ENCODE measurements at places on chromosomes 1 and 21.

DNA sequence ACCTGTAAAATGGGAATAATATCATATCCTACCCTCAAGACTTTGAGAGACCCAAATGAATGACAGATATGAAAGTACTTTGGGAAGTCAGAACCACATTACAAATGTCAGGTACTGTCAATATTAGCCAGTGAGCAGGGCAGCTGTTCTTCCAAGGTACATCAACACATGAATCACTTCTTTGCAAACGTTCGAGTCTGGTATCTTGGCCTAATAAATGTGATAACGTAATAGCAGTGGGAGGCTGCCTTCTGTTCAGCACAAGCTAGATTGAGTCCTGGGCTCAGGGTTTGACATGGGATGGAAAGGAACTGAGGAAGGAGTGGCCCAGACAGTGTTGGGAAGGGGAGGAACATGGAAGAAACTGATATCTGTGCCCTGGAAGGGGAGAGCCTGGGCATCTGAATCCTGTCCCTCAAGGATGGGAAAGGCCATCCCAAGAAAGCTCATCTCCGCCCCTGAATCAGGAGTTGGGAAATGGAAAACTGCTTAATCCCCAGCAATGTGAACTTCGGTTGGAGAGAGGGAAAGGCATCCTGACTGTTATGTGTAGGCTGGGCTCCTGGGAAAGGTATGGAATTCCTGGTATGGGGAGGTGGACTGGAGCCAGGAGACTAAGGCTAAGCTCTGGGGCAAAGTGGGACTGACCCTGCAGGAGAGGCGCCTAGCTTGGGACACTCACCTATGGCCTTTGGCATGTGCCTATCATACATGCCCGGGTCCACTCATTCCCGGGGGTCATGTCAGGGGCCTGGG lies 14.3 kb downstream of the KCNC4 start:
- no peak for DNase-seq

DNA sequence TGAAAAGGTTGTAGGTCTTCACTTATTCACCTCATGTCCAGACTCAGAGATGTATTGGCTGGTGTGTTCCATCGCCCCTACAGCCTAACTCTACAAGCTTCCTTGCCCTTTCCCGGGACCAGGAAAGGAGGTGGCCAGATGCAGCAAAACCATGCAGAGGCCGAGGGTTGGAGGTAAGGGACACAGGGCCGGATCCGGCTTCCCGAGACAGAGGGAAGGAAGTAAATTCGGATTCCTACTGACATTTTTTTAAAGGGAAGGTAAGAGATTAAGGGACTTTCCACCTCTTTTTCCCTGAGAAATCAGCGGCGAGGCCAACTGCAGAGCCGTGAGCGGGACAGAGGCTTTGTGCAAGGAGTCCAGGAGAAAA lies 12.7 kb downstream of the EPHA10 start:
- no peak for DNase-seq

- DNase-seq: no peak
These were observed 307.3 kb downstream of the BRINP3 start for GRCh38 chr1:190170321-190170720.

GRCh38 chr1:204104331-204105130 lies 31.6 kb downstream of the SOX13 start:
- peak; percentile 71 for DNase-seq

DNA sequence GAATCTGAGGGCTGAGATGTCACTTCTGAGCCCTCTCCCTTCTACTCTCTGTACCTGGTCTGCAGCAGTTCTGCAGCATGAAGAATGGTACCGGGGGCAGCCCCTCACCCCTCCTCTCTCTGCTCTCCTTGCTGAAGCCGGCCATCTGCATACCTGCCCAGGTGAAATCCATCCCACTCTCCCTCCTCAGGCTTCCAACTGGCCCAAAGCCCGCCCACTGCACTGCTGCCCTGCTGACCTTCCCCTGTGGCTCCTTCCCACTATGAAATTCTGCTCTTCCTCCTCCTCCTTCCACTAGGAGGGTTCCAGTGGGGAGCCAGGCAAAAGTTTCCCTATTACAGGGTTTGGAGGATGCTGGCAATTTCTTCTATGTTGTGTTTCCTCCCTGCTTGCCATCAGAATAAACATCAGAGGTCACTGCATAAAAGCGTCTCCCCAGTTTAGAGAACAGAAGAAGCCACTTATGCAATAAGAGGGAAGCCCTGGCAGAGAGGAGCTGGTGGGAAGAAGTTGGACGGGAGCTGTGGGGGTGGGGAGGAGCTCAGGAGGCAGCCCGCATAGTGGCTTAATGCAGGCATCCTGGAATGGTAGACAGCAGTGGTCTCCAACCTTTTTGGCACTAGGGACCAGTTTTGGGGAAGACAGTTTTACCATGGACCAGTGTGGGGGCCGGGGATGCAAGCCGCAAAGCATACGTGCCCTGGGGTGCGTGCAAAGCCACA lies 30.3 kb downstream of the TMCO4 start:
- DNase-seq: no peak

DNA sequence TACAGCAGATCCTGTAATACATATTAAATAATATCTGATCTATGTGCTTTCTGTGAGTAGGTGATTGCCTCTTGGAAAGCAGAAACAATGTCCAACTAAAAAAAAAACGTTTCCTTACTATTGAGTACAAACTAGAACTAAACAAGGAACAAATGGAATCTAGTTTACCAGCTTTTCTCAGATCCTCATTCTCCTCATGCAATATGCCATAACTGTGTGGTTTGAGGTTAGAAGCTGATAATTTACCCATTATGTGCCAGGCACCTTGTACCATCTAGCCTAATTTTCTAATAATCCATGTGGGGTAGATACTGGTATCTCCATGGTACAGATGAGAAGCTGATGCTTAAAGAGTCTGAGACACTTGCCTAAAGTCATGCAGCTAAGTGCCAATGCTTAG lies 154.7 kb downstream of the PTGER3 start:
- DNase-seq: peak; percentile 50

- DNase-seq: no peak
These were observed 36.2 kb upstream of the PKN2 start for GRCh38 chr1:88647749-88648415.

DNA sequence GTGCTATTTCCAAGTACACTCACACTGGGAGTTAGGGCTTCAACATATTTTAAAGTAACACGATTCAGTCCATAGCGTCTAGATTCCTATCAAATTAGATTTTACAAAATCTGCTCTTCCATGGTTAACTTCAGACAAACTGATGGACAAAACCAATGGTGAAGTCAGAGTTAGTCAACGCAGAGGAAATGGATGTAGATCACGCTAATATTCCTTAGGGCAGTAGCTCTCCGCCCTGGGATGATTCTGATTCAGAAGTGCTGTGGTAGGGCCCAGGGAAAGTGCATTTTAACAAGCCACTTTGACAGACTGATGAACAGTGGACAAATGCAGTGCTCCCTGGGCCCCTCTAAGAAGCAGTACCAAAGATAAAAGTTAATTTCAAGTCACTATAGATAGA lies 83.2 kb downstream of the HIVEP3 start:
- DNase-seq: no peak

- no peak for DNase-seq
These were observed 138.8 kb upstream of the HMGB4 start for GRCh38 chr1:33725037-33725436.

DNA sequence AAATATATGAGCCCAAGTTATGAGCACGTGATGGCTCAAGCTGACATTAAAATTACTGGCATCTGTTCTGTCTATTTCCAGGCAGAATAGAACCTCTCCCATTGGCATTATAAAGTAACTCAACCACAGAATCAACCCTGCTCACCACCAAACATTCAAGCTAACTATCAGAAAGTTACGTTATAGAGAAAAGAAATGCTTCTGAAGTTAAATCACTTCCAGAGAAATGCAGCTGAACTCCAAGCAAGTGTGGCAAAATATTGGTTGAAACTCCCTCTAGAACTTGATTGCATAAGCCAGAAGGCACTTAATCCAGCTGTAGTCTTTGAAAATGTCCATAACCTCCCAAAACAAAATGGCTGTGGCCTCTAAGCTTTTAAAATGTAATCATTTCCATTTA lies 36.2 kb upstream of the UBE2U start:
- DNase-seq: no peak

GRCh38 chr1:206514813-206515387 lies 7.6 kb downstream of the RASSF5 start:
- DNase-seq: peak; percentile 47

GRCh38 chr1:15584489-15585363 lies at the start of gene AGMAT:
TSS of gene AGMAT (minus strand) at chr1:15585051. CDS start at chr1:15584967, 84 bp downstream.
- peak; percentile 88 for DNase-seq

- DNase-seq: no peak
These were observed 195.2 kb downstream of the MRPL39 start for GRCh38 chr21:25412100-25412499.

GRCh38 chr1:117128323-117129079 lies 7.0 kb upstream of the TRIM45 start:
- DNase-seq: peak; percentile 76

DNA sequence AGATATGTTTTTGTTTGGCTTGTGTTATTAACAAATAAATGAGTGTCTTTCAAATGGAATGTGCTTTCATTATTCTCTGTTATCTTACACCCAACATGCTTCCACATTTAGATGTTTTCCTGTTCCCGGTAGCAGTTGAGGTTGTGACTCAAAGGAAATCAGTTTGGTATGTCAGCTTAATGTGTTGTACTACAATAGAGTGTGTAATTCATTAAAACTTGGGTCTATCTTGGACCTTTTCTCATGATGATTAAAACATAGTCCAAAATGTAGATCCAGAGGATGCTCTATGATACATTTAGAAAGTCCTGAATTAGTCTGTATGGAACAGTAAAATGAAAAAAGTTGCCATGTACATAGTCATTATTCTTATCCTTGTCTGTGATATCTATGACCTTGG lies 26.7 kb downstream of the RTCA start:
- DNase-seq: peak; percentile 74

DNA sequence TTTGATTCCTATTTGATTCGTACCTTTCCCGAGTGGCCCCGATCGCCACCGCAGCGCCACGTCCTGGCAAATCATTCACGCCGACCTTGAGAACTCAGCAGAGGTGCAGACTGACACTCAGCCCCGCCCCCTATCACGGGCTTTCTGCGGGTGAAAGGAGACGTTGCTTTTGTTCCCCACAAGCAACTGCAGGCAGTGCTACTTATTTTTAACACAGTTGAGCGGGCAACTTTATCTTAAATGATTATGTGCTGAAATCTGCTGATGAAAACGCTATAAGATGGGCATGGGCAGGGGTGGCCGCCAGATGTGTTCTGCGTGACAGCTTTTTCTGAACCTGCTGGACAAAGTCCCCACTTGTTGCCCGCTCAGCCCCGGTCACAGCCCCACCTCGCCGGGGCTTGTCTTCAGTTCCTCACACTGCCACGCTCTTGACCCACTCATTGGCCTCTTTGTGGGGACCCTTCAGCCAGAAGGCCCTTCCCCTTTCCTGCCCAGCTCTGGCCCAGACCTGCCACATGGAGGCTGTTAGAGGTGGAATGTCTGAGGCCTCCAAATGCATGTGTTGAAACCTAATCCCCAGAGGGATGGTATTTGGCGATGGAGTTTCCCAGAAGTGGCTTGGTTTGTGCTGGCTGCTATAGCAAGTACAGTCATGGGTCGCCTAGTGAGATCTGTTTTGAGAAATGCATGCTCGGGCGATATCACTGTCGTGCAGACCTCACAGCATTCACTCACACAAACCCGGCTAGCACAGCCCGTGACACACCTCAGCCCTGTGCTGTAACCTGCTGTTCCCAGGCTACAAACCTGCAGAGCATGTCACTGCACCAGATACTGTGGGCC lies 15.7 kb upstream of the PDXK start:
- DNase-seq: peak; percentile 70

DNA sequence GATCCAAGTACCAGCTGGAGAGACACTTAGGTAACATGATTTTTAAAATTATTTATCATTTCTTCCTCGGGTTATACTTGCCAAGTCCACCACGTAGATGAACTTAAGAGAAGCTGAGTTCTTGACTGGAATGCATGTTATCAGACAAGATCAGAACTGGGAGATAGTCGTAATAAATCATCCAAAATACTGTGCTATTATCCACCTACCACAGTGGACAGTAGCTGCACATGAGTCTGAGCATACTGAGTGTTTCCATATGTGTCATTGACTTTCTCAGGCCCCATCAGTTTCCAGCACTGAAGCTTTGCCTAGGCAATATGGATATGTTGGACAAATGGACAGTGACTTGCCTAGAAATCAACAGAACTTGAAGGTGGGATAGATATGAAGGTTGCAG lies 77.9 kb upstream of the RRP15 start:
- no peak for DNase-seq

DNA sequence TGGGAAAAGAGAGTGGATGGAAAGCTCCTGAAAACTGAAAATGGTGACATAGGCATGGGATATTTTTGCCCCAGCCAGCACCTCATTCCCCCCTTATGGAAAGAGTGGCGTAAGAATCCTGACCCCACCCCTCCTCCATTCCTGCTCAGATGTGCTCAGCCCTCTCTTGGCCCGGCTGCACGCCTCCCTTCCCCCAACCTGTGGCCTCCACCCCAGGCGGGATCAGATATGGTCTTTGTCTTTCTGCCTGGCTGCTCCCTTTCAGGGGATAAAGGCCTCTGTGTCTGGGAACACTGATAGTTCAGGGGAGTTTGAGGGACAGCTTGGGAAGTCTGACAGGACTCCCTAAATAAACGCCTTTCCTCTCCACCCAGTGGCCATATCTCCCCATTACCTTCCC lies 49.8 kb downstream of the KIRREL1 start:
- peak; percentile 6 for DNase-seq

- DNase-seq: no peak
These were observed 10.0 kb upstream of the OLIG2 start for GRCh38 chr21:33015756-33016155.

- peak; percentile 59 for DNase-seq
These were observed 272.5 kb downstream of the RRAGC start for GRCh38 chr1:38586993-38587646.

DNA sequence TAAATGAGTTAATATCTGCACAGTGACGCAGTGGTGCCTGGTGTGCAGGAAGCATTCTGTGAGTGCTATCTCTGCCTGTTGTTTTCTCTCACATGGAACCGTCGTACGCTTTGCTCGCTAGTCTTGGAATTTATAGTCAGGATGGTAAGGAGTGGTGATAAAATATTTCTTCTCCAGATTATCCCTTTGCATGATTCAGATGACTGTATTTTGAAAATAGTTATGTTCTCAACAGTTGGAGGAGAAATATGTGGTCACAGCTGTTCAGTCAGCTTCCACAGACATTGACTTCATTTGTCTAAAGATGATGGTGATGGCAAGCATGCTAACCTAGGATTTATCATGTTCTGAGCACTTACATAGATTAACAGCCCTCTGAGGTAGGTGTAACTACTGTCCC lies 41.3 kb upstream of the VAMP3 start:
- no peak for DNase-seq

- DNase-seq: no peak
These were observed 52.3 kb downstream of the VPS13D start for GRCh38 chr1:12282142-12282541.

Data from hematopoietic multipotent progenitor cell treated with erythropoietin and hydrocortisone succinate and interleukin-3 and kit ligand, for 4 days (in vitro differentiated cells).